ENCODE measurements at places on chromosomes 13 and 19. TPM values are rescaled to one million over a fixed set of nuclear protein-coding genes. Genes with fewer than 3 reads are reported as not detected.

GRCh38 chr13:30835442-30835841 lies 70.6 kb upstream of the MEDAG start:
- H3K4me3 ChIP-seq, result no peak overlapping the region
- no peaks in the 10 kb centered on the region for H3K36me3 ChIP-seq
- H3K27me3 ChIP-seq, result no peaks in the 10 kb centered on the region
- no peak overlapping the region for H3K27ac ChIP-seq

DNA sequence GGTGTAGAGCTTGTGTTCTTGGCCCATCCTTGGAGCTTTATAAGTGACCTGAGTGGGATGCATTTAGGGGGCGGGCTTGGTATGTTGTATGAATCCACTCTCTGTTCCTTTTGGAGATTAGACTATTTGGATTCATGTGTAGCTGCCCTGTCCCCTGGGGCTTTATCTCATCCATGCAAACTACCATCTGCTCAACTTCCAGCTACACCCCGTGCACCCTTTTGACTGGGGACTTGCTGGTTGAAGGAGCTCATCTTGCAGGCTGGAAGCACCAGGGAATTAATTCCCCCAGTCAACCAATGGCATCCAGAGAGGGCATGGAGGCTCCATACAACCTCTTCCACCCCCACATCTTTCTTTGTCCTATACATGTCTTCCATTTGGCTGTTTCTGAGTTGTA lies 6.1 kb downstream of the CLEC4M start:
- DNase-seq, result no peak
- H3K27ac ChIP-seq, result no peak overlapping the region
- H3K27me3 ChIP-seq, result no peaks in the 10 kb centered on the region
- no peaks in the 10 kb centered on the region for H3K4me1 ChIP-seq

- no peaks in the 10 kb centered on the region for H3K27me3 ChIP-seq
- H3K4me1 ChIP-seq, result no peaks in the 10 kb centered on the region
- H3K36me3 ChIP-seq, result no peaks in the 10 kb centered on the region
- DNase-seq, result no peak
- H3K4me3 ChIP-seq, result no peak overlapping the region
Measured at GRCh38 chr13:52868190-52868589, 19.8 kb upstream of the PCDH8 start.

GRCh38 chr13:41408121-41408520 lies 49.2 kb upstream of the RGCC start:
- no peak overlapping the region for H3K4me3 ChIP-seq
- no peaks in the 10 kb centered on the region for H3K36me3 ChIP-seq
- no peaks in the 10 kb centered on the region for H3K4me1 ChIP-seq
- H3K27me3 ChIP-seq, result no peaks in the 10 kb centered on the region

CD33 gene
- 2.8 TPM for total RNA-seq

DNA sequence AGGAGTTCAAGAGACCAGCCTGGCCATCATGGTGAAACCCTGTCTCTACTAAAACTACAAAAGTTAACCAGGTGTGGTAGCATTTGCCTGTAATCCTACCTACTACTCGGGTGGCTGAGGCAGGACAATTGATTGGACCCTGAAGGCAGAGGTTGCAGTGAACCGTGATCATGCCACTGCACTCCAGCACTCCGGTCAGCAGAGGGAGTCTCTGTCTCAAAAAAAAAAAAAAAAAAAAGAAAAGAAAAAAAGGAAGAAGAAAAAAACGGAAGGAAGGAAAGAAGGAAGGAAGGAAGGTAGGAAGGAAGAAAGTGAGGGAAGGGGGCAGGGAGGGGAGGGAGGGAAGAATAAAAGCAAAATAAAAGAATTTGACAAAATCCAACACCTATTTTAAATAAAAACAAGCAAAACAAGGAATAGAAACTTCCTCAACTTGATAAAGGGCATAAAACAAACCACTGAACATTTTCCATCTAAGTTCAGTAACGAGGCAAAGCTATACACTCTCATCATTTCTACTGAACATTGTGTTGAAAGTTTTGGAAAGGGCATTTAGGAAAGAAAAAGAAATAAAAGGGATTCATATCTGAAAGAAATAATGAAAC lies 411.6 kb upstream of the SLITRK5 start:
- no peak overlapping the region for H3K4me3 ChIP-seq
- DNase-seq, result no peak
- no peaks in the 10 kb centered on the region for H3K36me3 ChIP-seq
- no peaks in the 10 kb centered on the region for H3K4me1 ChIP-seq

DNA sequence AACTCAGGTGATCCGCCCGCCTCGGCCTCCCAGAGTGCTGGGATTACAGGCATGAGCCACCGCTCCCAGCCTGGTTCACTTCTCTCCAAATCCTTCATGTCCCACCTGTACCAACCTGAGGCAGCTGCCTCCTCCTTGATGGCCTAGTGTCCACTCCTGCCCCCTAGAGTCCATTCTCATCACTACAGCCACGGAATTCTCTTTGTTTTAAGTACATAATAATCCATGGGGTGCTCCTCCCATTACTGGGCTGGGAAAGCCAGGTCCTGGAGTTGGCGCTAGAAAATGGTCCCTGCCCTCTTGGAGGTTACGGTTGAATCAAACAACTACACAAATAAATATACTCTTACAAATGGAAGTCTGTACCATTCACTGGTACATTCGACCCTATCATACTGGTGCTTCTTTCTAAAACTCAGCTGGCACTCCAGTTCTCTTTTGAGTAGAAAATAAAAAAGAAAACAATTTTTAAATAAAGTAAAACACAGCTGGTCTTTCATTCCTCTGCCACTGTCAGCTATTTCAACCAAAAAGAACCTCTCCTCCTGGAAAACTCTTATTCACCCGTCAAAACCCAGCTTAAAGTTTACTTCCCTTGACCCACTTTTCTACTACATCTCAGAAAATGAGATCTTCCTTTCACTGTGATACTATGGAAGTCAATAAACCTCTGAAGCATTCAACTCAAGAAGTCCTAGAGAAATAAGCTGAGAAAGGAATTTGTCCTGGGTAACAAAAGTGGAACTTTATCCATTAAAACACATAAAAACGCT lies 22.4 kb upstream of the ARHGEF18 start:
- H3K4me3 ChIP-seq, result no peak overlapping the region
- no peaks in the 10 kb centered on the region for H3K4me1 ChIP-seq
- no peak overlapping the region for H3K27ac ChIP-seq

DNA sequence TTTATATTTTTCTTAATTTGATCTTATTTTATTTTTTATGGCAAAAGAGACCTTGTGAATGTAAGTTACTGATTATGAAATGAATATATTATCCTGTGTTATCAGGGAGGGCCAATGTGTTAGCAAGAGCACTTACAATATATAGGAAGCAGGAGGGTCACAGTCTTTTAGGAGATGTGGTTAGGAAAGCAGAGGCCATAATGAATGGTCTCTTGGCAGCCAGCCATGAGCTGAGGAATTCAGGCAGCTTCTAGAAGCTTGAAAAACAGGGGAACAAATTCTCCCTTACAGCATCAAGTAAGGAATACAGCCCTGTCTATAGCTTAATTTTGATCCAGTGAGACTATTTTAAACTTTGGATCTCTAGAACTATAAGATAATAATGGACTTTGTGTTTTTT lies 2374.6 kb downstream of the PCDH9 start:
- H3K27me3 ChIP-seq, result no peaks in the 10 kb centered on the region
- no peak for DNase-seq
- no peaks in the 10 kb centered on the region for H3K36me3 ChIP-seq
- no peaks in the 10 kb centered on the region for H3K4me1 ChIP-seq

DNA sequence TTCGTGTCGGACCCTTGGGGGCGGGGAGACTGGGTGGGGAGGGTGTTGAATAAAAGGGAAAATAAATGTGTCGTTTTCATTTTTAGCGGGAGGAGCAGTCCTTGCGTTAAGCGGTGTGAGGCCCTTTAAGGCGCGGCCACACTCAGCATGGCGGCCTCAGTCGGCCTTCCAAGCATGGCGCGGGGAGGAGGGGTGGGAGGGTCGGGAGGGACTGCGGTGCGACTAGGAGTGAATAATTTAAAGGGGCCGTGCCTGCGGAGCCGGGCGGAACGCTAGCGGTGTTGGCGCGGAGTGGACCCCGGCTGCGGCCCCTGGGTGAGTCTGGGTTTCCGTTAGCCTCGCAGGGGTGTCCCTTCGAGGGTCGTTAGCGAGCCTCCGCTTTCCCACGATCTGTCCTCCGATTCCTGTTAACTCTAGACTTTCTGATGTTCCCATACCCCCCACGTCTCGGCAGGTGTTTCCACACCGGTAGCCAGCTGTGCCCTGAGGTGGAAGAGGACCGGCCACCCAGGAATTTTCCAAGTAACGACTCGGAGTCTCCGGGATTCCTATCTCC lies 1.5 kb upstream of the PNPLA6 start:
- peak; percentile 88 for DNase-seq
- H3K27ac ChIP-seq, result peak overlapping the region; percentile 74
- peak overlapping the region; percentile 89 for H3K4me3 ChIP-seq
- no peaks in the 10 kb centered on the region for H3K4me1 ChIP-seq

PIK3R2 gene
- 12.2 TPM for total RNA-seq

- no peak for DNase-seq
- no peak within 1 kb of the TSS for H3K4me3 ChIP-seq
- H3K27ac ChIP-seq, result no peak within 1 kb of the TSS
- H3K4me1 ChIP-seq, result peaks cover 29% of the 10 kb centered on the region
Measured at GRCh38 chr13:98176777-98177608, at the start of gene RNF113B. TSS of gene RNF113B (minus strand) at chr13:98177269. CDS start at chr13:98177236, 33 bp downstream.

GRCh38 chr13:111947876-111948275 lies 119.1 kb upstream of the SOX1 start:
- no peaks in the 10 kb centered on the region for H3K36me3 ChIP-seq
- DNase-seq, result no peak
- no peaks in the 10 kb centered on the region for H3K27me3 ChIP-seq
- no peak overlapping the region for H3K27ac ChIP-seq
- no peak overlapping the region for H3K4me3 ChIP-seq
- no peaks in the 10 kb centered on the region for H3K4me1 ChIP-seq

SIGLEC8 gene
- 0.12 TPM for total RNA-seq

EPSTI1 gene
- total RNA-seq, result 1.2 TPM
